ENCODE measurements at places on chromosomes 7 and 10.

DNA sequence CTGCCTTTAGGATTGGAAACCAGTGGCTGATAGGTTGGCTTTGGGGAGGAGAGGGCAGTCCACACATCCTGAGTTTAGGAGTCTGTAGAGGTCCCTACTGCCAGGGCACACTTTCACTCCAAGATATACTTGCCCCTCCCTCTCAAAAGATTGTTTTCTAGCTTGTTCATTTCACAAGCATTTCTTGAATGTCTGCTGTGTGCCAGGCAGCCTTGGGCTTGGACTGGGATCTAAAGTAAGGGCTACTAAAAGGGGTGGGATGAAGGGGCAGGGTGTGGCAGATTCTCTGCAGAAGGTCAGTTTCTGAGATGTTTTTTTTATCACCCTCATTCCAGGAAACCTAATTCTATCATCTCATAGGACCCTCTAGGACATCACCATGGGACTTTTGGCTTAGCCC lies 272.4 kb downstream of the SKAP2 start:
- DNase-seq: no peak

DNA sequence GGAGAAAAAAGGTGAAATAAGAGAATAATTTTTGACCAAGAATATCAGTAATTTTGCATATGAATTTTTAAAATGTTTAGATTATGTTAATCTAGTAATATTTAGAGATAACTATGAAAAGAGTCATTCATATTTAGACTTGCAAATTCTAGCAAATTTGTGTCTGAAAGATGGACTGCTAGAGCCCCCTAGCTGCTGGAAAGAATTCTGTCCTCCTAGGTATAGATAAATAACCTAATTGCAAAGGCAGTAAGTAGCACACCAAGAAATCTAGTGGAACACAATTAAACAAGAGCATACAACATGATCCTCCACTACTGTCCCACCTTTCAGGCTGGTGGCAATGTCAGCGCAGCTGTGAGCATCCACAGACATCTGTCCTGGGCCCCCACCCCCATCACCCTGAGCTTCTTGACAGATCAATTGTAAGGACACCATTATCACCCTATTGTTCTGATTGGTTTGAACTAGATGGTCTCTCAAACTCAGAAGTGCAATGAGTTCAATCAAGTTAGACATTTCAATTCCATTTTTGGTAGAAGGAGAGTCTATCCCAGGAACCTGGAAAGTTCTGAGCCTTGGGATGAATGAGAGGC lies 15.0 kb upstream of the GFRA1 start:
- DNase-seq: no peak

DNA sequence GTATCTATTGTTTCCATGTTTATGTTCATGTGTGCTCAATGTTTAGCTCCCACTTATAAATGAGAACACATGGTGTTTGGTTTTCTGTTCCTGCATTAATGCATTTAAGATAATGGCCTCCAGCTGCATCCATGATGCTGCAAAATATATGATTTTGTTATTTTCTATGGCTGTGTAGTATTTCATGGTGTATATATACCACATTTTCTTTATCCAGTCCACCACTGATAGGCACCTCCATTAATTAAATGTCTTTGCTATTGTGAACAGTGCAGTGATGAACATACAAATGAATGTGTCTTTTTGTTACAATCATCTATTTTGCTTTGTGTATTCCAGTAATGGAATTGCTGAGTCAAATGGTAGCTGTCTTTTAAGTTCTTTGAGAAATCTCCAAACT lies 329.4 kb upstream of the MAGI2 start:
- no peak for DNase-seq

- DNase-seq: no peak
These were observed 9.4 kb downstream of the PIP4K2A start for GRCh38 chr10:22704942-22705341.

GRCh38 chr7:132937286-132937685 lies 144.6 kb downstream of the CHCHD3 start:
- no peak for DNase-seq

DNA sequence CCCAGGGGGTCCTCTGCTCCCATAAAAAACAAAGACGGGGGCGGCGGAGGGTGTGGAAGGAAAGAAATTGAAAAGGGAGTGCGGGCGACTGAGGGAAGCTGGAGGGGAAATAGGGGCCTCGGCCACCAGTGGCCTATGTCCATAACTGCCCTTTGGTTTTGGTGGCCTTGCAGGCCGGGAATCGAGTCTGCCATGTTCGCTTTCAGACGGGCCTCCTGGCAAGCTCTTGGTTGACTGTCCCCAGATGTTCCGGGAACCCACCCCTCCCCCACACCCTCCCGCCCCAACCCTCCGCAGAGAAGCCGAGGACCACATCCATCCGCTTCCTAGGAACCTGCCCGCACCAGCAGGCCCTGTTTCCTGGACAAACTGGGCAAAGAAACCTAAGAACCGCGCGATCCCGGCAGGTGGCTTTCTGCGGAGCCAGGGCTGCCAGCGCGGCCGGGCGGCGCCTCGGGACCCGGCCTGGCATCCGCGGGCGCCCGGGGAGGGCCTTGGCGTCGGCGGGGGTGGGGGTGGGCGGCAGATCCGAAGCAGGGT lies 20.0 kb upstream of the GATA3 start:
- no peak for DNase-seq

DNA sequence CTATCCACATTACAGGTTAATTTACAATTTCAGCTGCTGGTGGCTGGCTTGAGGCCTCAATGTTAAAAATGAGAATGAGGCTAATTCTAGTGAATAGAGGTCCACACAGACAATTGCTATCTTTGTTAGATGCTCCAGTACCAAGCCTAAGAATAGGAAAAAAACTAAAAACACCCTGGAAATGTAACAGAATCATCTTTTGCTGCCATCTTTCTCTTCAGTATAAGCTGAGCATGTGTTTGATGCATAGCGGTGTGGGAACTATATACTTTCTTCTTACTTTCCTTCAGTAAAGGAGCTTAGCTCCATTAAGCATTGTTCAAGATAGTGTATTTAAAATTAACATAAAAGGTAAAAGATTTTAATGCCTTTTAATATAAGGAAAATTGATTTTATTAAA lies 5.6 kb downstream of the TMEM229A start:
- no peak for DNase-seq

All from stimulated activated CD8-positive, alpha-beta memory T cell treated with anti-CD3 and anti-CD28 coated beads, Interleukin-4, amount 100 ng/mL, for 1 hour (primary cell).